ENCODE measurements at places on chromosomes 3 and 15.
A peak's percentile ranks its signal among the peaks of the same experiment; 100 is the strongest.

DNA sequence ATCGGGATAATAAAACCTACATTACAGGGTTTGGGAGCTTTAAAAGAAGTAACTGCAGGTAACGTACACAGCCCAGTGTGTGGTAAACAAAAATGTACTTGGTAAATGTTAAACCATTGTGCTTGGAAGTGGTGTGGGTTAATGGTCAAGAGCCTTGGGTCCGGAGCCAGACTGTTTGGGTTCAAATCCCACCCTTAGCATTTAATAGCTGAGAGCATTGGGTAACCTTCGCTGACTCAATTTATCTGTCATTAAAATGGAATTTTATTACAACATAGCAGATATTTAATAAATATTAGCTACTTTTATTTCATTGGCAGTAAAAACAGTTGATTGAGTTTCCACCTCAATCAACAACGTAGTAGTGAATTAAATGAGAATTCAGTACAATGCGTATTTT lies 1.5 kb downstream of the FSTL1 start:
- DNase-seq, result no peak

DNA sequence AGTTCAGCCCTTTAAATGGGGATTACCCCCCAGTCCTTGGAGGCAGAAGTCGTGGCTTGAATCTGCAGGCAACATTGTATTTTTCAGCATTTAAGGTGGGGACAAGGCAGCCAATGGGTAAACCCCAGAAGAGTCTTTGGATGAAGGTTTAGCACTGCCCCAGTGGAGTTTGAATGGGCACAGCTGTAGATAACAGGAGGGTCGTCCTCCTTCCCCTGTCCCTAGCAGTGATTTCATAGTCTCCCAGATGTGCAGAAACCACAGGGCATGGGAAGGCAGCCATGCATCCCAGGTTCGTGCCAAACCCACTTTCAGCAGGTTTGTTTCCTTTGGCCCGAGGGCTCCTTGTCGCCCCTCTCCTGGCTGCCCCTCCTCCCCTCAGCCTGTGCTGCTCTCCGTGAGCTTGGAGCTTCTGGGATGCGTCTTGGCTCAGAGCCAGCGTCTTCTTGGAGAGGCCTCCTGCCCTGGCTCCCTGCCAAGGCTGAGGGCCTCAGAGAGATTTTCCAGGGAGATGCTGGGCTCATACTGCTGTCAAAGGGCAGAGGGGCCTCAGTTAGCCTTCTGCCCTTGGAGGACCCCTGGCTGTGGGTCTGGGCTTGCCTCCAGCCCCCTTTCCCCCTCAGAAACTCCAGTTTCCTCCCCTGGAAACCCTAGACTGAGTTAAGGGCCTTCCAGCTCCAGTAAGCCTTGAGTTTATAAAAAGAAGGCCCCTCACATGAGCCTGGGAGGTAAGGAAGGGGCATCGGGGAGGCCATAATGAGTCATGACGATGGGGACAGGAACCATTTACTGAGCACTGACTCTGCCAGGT lies 48.9 kb upstream of the POLG start:
- DNase-seq, result peak; percentile 77

GRCh38 chr15:43251871-43252250 lies 14.9 kb downstream of the TGM5 start:
- DNase-seq, result no peak

- DNase-seq, result no peak
These were observed 15.2 kb upstream of the PIK3R4 start for GRCh38 chr3:130761730-130762311.

GRCh38 chr3:133280586-133280985 lies 119.3 kb upstream of the BFSP2 start:
- no peak for DNase-seq

DNA sequence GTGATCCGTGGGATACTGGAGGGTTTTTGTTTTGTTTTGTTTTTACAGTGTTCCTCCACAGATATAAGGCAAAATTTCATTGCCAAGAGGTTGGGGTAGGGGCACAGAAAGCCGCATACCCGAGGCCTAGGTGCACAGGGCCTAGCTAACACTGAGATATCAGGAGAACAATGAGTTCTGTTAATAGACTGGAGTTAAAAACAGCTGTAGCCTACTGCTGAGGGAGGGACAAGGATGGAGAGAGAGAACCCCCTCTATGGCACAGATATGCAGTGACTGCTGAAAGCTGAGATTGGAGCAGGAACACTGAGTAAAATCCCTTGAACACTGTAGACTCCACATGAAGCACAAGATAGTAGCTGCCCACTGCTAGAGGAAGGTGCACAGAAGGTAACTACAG lies 53.1 kb upstream of the MAP3K13 start:
- DNase-seq, result no peak

GRCh38 chr15:76101655-76102054 lies 41.9 kb downstream of the TMEM266 start:
- DNase-seq, result no peak

DNA sequence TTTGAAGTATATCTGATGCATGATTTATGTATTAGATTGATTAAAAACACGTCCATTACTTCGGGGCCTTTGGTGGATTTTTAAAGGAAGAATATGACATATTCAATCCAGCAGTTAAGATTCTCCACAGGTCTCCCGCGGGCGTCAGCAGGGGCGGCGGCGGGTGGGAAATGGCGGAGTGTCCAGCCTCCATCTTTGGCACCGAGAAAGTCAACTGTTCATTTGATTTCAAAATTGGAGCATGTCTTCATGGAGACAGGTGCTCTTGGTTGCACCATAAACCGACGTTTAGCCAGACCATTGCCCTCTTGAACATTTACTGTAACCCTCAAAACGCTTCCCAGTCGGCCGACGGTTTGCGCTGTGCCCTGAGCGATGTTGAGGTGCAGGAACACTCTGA lies 7.2 kb upstream of the NANOGP8 start:
- no peak for DNase-seq

- DNase-seq, result no peak
These were observed 8.1 kb downstream of the ZXDC start for GRCh38 chr3:126467611-126467955.

DNA sequence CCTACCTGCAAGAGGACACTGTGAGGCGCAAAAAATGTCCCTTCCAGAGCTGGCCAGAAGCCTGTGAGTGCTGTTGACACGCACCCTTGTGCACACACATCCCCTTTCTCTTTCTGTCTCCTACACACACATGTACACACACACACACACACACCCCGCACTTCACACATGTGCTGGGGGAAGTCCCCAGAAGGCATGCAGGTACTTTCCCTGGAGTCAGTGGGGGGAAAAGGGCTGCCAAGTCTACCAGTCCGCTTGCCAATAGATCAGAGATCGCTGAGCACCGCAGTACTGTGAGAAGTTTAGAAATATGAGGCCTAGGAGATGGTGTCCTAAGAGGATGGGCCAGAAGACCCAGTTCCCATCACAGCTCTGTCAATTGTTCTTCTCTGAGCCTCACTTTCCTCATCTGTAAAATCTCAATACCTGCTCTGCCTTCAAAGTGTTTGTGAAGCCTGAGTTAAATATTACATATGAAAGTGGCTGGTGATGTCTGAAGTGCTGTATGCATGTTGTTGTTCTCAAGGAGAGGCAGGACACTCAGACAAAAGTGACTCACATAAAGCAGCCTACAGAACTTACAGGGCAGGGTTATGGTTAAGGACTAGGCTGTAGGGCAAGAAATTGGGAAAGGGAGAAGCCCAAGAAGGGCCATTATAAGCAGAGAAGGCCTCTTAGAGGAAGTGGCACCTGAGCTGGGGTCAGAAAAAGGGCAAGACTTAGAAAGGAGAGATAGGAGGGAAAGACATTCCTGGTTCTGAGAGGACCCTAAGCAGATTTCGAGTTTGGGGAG lies 6.8 kb downstream of the IL17RE start:
- DNase-seq, result no peak

- peak; percentile 58 for DNase-seq
These were observed 9.9 kb downstream of the ZIC1 start for GRCh38 chr3:147418808-147419701.

- no peak for DNase-seq
These were observed 10.5 kb downstream of the SEMA4B start for GRCh38 chr15:90211440-90212143.

- DNase-seq, result no peak
These were observed 1068.6 kb downstream of the FHIT start for GRCh38 chr3:60182697-60183096.

GRCh38 chr3:123584284-123584987 lies 417 bp downstream of the HACD2 start:
- no peak for DNase-seq

GRCh38 chr3:149902498-149903139 lies 68.1 kb downstream of the PFN2 start:
- no peak for DNase-seq

- no peak for DNase-seq
These were observed 24.2 kb downstream of the NMNAT3 start for GRCh38 chr3:139653582-139653981.

GRCh38 chr15:95503640-95504225 lies 826.8 kb upstream of the NR2F2 start:
- DNase-seq, result no peak

GRCh38 chr3:57999417-58000115 lies 8.7 kb upstream of the FLNB start:
- DNase-seq, result no peak

- no peak for DNase-seq
These were observed at the start of gene CLEC3B for GRCh38 chr3:45026038-45026437. CLEC3B (plus strand) TSS chr3:45026303; CDS start chr3:45026363, 60 bp downstream.

GRCh38 chr3:45473841-45474240 lies 85.5 kb downstream of the LARS2 start:
- DNase-seq, result no peak

- DNase-seq, result no peak
These were observed 8.6 kb downstream of the PODXL2 start for GRCh38 chr3:127637546-127637945.

DNA sequence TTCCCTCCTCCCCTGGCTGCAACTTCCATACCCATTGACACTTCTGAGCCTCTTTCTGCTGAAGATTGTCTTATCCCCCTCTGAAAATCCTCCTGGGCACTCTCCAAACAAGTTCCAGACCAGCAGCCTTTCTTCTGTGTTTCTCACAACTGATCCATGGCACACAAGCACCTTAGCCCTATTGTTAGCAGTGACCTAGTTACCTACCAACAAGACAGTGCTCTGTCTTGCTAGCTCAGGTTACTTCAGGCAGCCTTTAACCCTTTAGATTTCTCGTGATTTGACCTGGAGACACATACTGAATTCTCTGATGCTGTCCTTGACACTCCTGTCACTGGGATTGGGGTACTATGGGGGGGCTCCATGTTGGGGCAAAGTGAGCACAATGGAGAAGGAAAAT lies 82.1 kb downstream of the GTF2E1 start:
- DNase-seq, result no peak

GRCh38 chr15:57436961-57437360 lies 60.7 kb downstream of the CGNL1 start:
- DNase-seq, result no peak

DNA sequence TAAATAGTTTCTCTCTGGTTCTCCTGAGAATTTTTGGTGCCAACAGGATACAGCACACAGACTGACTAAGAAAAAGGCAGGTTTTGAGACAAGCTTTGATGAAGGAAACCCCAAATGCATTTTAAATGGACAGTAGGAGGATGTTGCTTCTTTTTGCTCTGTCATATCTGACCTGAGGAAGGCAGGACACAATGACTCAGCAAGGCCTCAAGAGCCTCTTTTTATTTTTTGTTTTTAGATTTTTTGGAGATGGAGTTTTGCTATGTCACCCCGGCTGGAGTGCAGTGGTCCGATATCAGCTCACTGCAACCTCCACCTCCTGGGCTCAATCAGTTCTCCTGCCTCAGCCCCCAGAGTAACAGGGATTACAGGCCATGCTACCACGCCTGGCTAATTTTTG lies 16.9 kb upstream of the KNG1 start:
- no peak for DNase-seq

DNA sequence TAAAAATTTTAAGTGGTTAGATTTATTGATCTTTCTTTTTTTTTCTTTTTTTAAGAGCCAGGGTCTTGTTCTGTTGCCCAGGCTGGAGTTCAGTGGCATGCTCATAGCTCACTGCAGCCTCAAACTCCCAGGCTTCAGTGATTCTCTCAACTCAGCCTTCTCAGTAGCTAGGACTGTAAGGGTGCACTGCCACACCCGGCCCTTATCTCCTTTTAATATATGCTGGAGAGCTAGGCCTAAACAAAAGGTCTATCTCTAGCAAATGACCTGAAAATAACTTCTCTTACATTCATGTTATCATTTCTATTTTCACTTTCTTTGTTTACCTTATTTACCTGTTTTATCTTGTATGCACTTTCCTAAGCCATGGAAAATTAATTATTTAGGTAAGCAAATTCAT lies 35.2 kb upstream of the MELTF start:
- DNase-seq, result no peak

GRCh38 chr15:38876621-38877020 lies 312.0 kb upstream of the RASGRP1 start:
- DNase-seq, result no peak

GRCh38 chr15:99409097-99409473 lies 156.7 kb upstream of the MEF2A start:
- DNase-seq, result no peak

DNA sequence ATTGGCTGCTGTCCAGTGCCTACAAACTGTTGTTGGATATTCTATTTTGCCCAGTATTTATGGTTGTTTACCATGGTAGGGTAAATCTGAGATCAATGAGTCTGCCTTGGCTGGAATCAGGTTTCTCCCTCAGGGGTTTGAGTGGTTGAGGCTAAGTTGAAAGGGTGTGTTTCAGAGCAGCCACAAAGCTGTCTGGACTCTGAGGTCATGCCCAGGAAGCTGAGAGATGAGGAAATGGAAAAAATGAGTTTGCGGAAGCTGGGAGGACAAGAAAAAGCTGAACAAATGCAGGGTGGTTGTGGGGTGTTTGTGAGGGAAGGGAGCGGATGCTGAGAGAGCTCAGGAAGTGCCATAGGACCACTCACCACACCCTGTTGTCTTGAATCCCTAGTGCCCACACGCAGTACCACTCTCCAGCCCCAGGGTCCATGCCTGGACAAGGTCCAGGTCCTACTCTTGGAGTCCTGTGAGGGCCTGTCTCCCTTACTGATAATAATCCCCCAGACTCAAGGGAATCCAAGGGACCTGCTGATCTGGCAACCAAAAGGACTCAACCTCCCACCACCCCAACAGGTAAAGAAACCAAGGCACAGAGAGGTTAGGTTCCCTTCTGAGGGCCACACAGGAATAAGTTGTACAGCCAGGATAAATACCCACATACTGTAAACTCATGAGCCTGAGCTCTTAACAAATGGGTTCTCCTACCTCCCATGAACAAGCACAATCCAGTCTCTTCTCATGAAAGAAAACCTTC lies 81.6 kb downstream of the PPCDC start:
- DNase-seq, result peak; percentile 16

GRCh38 chr3:155560594-155560993 lies 184.3 kb downstream of the PLCH1 start:
- no peak for DNase-seq

GRCh38 chr3:171157286-171157685 lies 130.8 kb upstream of the SLC2A2 start:
- DNase-seq, result no peak
